ENCODE measurements at places on chromosomes 2 and 18.

DNA sequence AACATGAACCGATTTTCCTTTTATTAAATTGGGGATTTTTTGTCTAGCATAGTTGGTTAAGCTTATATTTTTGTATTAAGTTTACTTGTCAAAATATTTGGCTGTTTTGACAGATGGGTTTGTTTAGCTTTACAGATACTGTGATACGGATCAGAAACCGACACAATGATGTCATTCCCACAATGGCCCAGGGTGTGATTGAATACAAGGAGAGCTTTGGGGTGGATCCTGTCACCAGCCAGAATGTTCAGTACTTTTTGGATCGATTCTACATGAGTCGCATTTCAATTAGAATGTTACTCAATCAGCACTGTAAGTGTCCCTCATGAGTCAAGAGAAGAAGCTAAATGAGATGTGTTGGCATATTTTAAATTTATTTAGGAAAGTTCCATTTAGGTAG is 8.5 kb downstream of the PDK1 start:
- no peak for DNase-seq

DNA sequence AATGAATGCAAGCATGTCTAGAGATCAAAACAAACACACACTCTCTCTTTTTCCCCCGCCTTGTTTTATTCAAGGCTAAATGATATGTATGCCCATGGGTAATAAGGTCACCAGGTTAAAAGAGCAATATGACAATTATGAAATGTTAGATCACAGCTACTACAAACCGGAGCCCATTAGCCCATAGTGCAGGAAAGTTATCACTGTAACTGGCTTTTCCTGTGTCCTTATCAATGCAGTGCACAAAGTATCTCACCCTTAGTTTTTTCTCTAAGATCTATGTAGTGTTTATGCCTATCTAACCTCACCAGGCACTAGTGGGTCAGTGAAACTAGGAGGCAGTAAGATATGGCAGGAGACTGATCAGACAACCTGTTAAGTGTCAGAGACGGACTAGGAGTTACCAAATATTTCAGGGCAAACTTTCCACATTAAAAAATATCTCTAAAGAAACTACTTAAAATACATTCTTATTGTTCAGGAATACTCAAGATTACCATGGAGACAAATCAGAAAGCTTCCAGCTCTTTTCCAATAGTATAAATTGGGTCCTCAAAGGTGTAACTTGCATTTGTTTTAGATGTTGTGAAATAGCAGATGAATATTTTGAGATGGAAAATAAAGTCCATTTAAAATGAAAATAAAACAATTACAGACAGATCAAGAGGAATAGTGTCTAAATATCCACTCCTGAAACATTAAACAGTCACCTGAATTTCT is 282.2 kb downstream of the EXOC6B start:
- DNase-seq, result no peak

- no peak for DNase-seq
Measured at GRCh38 chr2:170141865-170142264, 36.1 kb upstream of the MYO3B start.

DNA sequence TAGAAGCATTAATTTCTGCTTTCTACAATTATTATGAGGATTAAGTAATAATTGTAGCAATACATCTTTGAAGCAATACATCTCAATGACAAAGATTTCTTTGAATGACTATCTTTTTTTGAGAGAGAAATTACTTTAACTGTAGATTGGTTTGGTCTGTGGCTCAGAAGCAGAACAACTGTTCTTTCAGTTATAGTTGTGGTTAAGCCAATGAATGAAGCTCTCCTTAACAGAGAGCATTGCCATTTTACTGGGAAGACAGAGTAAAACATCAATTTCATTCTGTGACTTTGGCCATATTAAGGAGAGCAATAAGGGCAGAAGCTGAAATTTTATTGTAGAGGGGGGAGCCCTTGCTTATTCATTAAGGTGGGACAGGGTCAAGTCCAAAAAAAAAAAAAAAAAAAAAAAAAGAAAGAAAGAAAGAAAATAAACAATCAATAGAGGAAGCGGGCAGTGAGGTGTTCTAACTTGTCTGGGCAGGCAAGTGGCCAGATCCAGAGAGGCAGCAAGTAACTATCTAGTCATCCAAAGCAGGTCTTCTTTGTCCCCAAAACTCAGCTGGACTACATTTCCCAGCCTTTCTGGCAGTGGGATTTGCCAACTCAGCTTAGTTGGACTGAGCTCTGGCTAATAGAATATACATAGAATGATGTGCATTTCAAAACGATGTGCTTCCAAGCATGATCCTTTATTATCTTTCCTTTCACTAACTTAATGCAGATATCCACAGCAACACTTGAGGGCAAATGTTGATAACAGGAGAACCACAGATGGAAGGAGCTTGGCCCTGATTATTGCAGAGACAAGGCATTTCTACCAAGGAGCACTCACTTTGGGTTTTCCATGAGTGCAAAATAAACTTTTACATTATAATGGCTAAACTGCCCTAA is 462.7 kb upstream of the CDH20 start:
- no peak for DNase-seq

- DNase-seq, result no peak
Measured at GRCh38 chr18:70322928-70323327, 34.1 kb downstream of the SOCS6 start.

DNA sequence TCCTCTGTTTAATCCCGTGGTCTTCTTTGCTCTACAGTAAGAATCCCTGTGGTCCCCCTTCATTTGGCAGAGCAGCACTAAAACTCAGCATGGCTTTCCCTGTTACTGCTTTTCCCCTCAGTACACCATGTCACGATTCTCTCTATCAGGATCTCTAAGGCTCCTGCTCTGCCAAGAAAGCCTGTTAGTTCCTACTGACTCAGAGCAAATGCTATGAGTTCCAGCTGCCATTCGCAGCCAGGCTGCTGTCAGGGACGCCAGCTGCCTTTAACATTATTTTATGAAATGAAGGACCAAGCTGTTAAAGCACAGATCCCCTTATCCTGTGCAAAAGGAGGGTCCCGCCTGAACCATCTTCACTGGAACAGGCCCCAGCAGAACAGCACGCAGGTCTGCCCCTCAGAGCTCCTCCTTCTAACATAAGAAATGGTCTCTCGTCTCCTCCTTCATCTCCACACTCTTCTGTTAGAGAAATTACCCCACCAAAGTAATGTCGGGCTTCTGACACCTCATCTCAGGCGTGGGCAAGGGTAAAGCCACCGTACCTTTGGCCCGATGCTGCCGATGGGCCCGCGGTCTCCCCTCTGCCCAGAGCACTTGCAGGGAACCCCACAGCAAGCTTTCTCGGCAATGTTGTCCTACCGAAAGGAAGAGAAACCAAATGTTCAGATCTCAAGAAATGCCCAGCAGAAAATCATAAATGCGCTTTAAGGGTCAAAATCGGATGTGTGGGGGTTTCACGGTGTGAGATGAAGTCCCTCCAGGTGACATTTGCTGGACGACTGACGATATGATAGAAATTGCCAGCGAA is 52.6 kb downstream of the COL6A3 start:
- DNase-seq, result no peak

DNA sequence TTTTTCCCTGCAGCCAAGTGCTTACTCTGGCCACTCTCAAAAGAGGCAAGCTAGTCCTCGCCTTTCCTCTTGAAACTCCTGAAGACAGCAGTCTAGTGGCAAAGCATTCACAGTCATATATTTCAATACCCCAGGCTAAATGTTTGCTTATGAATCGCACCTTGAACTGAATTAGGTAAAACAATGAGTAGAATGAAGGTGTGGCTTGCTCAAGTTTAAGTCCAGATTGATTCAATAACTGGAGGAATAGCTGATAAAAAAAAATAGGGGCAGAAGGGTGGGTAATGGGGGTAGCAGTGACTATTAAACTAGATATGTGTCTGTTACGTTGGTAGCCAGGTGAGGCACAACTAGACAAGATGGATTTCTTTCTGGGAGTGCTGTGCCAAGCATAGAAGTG is 88.2 kb upstream of the EPB41L3 start:
- no peak for DNase-seq

DNA sequence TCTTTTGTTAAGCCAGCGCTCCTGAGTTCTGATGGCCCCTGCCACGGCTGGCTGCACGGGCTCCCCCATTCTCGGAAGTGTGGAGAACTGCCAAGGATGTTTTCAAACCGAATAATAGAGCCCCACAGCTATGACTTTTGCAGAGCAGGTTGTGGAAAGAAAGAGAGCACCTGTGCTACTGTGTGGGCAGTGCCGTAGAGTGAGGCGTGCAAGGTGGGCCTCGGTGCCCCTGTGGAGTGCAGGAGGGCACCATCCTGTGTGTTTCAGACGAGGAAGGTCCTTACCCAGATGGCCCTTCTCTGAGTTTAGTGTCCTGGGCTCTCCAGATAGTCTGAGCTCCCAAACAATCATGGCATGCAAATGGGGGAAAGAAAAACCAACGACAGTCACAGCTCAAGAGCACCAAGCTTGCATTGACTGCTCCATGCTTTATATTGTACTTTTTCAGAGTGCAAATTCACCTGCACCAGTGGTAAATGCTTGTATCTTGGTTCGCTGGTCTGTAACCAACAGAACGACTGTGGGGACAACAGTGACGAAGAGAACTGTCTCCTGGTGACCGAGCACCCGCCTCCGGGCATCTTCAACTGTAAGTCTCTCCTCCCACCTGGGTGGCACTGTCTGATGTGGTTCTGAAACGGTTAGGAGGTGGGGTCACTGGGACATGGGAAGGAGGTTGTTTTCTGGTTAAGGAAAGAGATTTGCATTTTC is 219.4 kb downstream of the LDLRAD4 start:
- DNase-seq, result no peak

DNA sequence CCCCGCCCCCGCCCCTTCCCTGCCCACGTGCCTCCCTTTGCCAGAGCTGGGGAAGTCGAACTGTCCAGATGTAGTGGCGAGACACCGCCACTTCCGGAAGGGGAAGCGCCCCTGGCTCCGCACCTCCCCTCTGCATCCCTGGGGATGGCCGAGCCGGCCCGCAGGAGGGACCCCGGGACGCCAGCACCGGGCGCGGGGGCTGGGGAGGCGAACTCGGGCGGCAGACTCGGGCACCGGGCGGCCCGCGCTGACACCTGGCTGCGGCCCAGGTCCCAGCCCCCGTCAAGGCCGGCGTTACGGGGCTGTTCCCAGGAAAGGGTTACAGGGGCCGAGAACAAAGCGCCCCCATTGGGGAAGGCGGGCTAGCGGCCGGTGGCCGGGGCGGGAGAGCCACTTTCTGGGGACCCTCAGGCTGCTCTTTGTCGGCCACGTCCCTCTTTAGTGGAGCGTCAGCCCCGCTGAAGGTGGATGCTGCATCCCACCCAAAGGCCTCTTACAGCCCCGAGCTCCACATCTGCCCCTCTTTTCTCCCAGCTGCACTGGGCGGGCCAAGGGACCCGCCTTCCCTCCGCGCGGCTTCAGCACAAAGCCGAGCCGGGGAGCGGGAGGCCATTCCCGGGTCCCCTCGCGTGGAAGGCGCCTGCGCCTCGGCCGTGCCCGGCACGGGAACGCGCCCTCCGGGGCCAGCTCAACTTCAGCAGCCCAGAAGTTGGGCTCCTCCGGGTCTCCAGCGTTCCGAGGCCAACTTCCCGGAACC is 1.3 kb downstream of the SDC1 start:
- DNase-seq, result peak; percentile 66

DNA sequence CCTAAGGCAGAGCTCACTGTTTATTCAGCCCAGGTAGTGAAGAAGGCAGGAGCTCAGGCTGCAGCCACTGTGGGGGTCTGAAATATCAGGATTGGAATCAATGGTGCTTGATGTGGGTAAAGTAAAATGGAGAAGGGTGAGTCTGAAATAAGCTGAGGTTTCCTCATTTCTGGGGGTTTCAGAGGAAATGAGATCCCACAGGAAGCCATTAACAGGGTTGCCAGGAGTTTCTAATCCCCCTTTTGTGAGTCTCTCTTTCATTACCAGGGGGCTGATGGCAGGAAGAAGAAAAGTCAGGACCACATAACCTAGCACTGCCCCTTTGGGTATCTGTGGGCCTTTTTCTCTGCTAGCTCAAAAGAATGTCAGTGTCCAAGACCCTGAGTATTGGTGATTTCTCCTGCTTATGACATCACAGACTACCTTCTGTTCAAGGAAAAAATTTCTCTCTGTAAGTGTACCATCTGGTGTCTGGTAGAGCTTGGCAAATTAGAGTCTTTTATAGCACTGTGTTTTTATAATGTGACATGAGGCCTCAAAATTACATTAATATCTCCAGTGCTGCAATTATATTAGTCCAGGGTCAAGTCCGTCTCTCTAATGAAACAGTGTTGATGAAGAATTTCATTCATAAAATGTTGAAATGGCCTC is 56.0 kb downstream of the LBH start:
- DNase-seq, result no peak

- DNase-seq, result no peak
Measured at GRCh38 chr2:8794923-8795825, 42.2 kb downstream of the KIDINS220 start.

DNA sequence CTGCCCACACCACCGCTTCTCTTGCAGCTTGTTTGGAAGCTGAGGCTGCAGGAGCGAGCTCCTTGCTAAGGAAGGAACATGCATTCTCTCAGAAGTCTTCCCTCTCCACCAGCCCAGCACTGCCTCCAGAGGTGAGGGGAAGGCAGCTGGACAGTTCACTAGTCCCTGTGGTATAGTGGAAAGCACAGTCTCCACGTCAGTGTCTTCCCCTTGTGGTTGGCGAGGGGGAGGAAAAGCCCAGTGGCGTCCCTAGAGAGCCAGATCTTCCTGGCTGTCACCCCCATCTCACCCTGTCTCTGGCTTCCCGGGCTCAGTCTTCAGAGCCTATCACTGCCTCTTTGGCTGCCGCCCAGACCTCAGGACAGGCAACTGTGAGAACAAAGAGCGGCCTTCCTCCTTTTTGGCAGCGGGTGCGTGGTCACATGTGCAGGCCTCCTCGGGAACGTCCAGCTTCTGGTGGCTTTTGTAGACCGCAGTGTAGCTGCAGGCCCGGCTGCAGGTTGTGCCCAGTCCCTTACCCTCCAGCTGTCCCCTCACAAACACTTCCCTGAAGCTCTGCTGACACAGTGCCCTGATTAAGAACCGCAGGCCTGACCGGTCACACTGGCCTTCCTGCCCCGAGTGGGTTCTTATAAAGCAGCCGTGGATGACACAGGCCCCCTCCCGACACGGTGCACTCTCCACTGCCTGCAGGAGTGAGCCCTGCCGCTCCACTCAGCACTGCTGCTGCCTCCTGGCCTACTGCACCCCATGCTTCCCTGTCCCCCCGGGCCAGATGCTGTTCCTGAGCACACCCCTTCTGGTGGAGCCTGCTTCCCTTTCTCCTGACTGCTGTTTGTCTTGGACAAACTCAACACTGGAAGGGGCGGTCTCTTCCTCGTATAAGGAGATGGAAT is 90.9 kb downstream of the RNF144A start:
- DNase-seq, result no peak

GRCh38 chr2:206533977-206534376 is 90.6 kb downstream of the ADAM23 start:
- DNase-seq, result no peak

DNA sequence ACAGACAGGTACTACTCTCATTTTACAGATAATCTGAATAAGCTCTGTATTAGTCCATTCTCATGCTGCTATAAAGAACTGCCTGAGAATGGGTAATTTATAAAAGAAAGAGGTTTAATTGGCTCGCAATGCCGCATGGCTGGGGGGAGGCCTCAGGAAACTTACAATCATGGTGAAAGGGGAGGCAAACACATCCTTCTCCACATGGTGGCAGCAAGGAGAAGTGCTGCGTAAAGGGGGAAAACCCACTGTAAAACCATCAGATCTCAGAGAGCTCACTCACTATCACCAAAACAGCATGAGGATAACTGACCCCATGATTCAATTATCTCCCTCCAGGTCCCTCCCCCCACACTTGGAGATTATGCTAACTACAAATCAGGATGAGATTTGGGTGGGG is 254.4 kb downstream of the KCNE4 start:
- DNase-seq, result peak; percentile 47

Measured in DMS53 (cell line).